ENCODE measurements at places on chromosomes 7 and 10. TPM values are rescaled to one million over a fixed set of nuclear protein-coding genes. Genes with fewer than 3 reads are reported as not detected.

- DNase-seq = no peak
Observed at GRCh38 chr7:3146571-3147226, 103.0 kb upstream of the CARD11 start.

Gene SEC24C
- 55.1 TPM for total RNA-seq

Gene ITIH5
- 8.4 TPM for total RNA-seq

GRCh38 chr10:59177031-59177797 lies 771 bp downstream of the PHYHIPL start:
- DNase-seq = no peak

DNA sequence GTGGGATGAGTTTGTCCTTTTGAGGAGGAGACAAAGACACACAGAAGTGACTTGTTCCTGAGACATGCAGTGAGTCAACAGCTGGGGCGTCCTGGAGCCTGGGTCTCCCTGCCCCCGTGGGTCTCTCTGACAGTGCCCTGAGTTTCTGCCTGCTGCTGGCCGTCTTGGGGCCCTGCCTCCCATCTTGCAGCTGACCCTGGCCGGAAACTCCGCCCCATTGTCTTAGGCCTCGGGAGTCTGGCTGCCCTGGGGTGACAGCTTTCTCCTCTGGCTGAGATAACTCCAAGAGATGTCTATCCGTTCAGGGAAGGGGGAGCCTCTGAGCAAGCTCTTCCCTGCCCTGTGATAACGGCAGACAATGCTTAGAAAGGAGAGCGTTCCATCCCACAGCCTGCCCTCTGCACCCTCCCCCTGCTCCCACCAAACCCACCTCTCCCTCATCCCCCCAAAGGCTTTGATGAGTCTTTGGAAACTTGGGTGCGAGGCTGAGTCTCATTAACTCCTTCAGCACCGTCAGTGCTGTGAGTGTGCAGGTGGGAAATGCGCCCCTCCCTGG lies 69.5 kb upstream of the PODXL start:
- DNase-seq = peak; percentile 80

Gene PSMA2
- total RNA-seq = 64.8 TPM

- no peak for DNase-seq
Observed at GRCh38 chr10:6999232-6999925, 411.5 kb downstream of the SFMBT2 start.

- DNase-seq = no peak
Observed at GRCh38 chr10:62059217-62059920, 157.9 kb downstream of the ARID5B start.

DNA sequence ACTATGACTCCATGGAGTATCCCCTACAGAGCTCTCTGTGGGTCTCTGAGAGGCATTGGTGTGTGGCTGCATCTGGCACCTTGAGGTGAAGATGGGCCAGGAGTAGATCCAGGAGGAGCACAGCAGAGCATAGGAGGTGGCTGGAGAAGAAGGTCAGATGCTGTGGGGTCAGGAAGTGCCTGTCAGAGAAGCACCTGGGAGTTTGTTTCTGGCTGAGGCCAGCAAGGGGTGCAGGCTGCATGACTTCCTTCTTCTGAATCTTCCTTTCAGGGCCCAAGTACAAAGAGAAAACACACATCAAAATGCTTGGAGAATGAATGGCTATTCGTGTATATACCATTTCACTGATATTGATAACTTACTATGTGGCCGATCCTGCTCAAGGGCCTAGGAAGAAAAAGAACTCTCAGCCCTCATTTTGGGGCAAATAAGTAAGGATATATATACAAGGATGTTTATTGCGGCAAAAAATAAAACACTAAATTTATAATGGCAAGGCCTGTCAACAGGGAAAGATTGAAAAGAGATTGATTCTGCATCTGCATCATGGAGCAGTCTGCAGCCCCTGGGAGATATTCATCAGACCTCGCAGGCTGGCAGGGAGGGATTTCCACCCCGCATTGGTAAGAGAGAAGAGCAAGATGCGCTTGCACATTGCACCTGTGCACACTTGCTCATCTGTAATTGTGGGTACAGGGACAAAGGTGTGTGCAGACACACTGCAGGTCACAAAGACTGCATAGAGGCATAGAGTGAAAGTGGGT lies 39.2 kb downstream of the PTPRE start:
- DNase-seq = no peak

GRCh38 chr7:95190515-95190914 lies 133.8 kb downstream of the PON1 start:
- DNase-seq = no peak

Gene TMEM130
- 0.30 TPM for total RNA-seq

DNA sequence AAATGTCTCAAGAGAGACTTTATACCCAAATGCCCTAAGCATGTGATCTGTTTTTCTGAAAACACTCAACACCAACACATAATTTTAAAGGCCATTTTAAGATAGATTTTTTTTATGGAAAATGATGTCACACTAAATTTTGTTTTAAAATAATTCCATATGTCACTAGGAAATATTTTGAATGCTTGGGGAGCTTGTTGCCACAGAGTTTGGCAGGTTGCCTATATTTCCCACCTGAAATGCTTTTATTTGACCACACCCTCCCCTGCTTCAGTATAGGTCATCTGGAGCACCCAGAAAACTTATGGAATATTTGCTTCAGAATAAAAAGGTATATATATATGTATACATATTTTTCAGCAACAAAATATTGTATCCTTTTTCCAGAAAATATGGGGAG lies 180.0 kb upstream of the ANK3 start:
- DNase-seq = no peak

GRCh38 chr7:47588704-47589225 lies 6.9 kb upstream of the TNS3 start:
- no peak for DNase-seq

DNA sequence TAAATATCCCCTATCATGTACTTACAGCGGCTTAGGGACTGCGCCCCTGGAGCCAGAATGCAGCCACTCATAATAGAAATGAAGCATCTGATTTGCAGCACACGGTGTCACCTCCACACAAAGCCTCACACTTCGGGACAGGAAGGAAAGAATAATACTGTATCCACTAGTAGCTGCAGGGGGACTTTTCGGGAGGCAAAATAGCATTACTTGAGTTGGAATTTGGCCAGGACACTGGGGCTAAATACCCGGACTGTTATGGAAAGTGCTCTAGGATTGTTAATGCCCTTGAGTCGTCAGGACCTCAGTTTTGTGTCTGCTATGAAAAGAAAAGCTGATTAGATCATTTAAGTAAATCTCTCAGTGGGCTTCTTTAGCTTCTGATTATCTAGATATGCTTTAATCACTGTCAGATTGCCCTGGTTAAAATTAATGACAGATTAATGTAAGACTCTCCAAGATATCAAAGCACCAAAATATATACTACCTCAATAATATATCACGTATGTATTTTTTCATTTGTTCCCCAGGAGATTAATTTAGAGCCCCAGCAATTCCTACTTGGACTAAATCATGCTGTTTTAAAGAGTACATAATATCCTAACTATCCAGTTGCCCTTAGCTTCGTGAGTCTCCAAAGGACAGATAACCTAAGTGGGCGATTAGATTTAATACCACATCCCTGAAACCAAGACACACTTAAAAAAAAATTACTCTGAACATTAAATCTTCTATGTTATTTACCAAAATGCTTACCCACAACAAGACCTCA lies 173.0 kb upstream of the NEBL start:
- no peak for DNase-seq

- no peak for DNase-seq
Observed at GRCh38 chr10:74888962-74889661, 62.7 kb downstream of the KAT6B start.

DNA sequence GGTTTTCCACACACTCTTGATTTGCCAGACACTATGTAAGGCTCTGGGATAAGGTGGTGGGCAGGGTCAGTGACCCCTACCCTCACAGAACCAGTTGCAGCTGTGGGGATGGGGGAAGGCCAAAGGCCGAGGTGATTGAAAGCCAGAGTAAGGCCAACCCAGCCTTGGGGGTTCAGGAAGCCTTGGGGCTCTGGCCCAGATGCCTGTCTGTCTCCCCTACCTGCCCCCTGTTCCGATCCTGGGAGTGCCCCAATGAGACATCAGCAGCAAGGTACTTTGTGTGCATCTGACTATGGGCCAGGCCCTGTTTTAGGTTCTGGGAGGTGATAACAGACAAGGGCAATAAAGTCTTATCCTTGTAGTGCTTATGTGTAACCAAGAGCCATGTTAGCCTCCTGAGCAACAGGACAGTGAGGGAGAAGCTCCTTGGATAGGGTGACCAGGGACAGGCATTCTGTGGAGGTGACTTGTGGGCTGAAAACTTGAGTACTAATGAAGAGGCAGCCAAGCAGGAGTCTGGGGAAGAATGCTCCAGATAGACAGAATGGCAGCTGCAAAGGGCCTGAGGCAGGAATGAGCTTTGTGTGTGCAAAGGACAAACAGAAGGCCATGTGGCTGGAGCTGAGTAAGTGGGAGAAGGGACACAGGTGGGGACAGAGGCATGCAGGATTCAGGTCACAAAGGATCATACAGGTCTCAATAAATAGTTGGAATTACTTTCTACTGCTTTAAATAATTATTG lies 35.4 kb downstream of the TSPAN14 start:
- DNase-seq = peak; percentile 55

DNA sequence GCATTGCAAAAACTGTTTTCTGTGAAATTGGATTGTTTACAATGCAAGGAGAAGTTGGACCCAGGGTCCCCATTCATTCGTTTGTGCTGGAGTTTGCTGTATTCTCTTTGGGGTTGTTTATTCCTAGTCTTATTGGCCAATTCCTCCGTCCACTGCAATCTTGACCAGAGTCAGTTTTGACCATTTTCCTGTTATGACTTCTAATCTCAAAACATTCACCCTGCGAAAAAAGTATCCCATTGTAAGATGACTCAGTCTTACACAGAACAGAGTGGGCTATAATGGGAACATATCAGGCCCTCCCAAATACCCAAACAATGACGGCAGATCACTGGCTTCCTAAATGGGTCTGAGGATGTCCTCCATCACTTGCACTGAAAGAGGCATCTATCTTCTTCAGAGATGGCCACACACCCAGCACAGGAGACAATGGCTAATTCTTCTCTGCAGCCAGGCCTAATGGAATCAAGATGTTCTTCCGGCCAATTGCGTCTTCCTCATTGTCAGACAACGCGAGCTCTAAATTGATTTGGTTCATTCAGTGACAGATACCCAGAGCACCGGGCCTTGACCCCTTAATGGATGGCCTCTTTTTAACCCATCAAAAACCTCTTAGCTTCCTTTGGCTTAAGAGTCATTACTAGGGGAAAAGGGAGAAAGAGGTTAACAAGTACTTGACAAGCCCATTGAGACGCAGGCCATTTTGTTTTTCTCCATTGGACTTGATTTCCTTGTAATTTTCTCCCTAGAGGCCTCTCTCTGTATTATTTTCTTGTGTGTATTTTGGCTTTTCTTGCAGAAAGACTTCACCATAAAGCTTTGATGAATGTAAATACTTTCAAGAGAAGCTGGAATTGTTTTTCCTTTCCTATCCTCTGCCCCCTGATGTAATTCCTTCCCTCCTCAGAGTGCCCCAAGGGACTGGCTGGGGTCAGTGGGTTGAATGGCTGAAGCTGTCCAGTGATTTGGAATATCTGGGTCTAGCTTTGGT lies 129.6 kb downstream of the PRPF18 start:
- no peak for DNase-seq

DNA sequence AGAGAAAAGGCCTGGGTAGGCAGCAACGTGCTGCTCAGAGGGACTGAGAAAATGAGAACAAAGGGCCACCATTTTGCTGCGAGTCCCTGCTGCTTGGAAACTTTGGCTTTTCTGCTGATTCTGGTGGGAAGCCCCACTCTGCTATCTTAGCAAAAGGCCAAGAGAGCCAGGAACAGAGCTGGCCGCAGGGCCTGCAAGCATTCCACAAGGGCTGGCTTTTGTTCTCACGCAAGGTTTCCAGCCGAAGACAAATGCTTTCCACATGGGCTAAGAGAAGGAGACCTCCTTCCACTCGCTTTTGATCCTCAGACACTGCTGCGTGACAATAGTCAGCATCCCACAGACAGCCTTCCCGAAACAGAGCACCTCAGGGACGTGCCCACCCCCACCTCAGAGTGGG lies 163.1 kb downstream of the ARHGAP12 start:
- no peak for DNase-seq

- peak; percentile 54 for DNase-seq
Observed at GRCh38 chr7:157961731-157962457, 625.1 kb downstream of the DNAJB6 start.

DNA sequence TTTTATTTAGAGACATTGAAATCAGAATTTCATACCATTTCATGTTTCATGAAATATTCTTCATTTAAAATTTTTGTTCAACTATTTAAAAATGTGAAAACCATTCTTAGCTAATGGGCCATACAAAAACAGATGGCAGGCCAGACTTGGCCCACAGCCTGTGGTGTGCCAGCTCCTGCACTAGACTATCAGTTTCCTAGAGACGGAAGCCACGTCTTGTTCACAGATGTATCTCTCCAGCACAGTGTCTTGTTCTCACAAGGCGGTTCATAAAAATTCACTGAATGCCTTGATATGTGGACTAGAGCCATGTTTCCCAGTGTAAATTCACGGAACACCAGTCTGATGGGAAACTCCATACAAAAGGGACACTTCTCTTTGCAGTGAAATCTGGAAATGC lies 216.0 kb downstream of the KCNMA1 start:
- no peak for DNase-seq

DNA sequence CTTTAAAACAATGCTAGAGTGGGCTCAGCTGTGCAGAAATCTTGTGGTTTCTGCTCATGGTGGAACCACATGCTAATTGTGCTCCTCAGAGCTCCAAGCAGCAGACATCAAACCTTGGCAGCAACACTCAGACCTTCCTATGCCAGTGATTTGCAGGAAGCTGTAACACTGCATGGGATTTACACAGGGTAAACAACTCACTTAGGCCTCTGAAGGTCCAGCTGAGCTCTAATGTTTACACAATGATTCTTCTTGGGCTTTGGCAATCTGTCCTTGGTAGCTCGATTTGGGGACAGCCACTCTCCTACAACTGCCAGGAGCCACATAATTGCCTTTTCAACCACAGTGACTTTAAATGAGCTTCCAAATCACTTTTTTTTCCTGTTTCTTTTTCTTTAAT lies 97.7 kb upstream of the PDLIM1 start:
- no peak for DNase-seq

- no peak for DNase-seq
Observed at GRCh38 chr10:33052915-33053810, 95.1 kb upstream of the ITGB1 start.

Data from cardiac septum (tissue), 1 donor.